ENCODE measurements at places on chromosomes 7 and 10. TPM values are rescaled to one million over a fixed set of nuclear protein-coding genes. Genes with fewer than 3 reads are reported as not detected.

The KNDC1 gene
- 0.65 TPM for total RNA-seq

The MUC12 gene
- not detected for total RNA-seq

The STEAP2 gene
- total RNA-seq, result 24.8 TPM

The MTURN gene
- 25.4 TPM for total RNA-seq

The SORCS1 gene
- not detected for total RNA-seq

The EPHA1 gene
- not detected for total RNA-seq

The C7orf33 gene
- not detected for total RNA-seq

The BMPER gene
- 181 TPM for total RNA-seq

The C10orf143 gene
- total RNA-seq, result 2.5 TPM

The SPDYE8 gene
- not detected for total RNA-seq

The SND1 gene
- total RNA-seq, result 226 TPM

The ZNF425 gene
- total RNA-seq, result 7.0 TPM

The SORCS3 gene
- total RNA-seq, result not detected

The METTL27 gene
- 3.7 TPM for total RNA-seq

The PSD gene
- 1.8 TPM for total RNA-seq

The POP7 gene
- total RNA-seq, result 23.5 TPM

The TLL2 gene
- total RNA-seq, result under 0.01 TPM

The CHN2 gene
- not detected for total RNA-seq

The CYP3A4 gene
- total RNA-seq, result not detected

The CLRN3 gene
- total RNA-seq, result not detected

The OPN4 gene
- not detected for total RNA-seq

The HSPA14 gene
- total RNA-seq, result 16.2 TPM

The CHAT gene
- not detected for total RNA-seq

The NPFFR1 gene
- not detected for total RNA-seq

The VOPP1 gene
- 51.1 TPM for total RNA-seq

The TUBAL3 gene
- not detected for total RNA-seq

The CYP2C9 gene
- not detected for total RNA-seq

The SPDYE2B gene
- not detected for total RNA-seq

The HECW1 gene
- 12.9 TPM for total RNA-seq

The SGCE gene
- 31.2 TPM for total RNA-seq

The NEUROG3 gene
- total RNA-seq, result not detected

The SAP25 gene
- not detected for total RNA-seq

The CH25H gene
- total RNA-seq, result 4.8 TPM

The WEE2 gene
- not detected for total RNA-seq

The PPIA gene
- total RNA-seq, result 2,223 TPM

The PTPRZ1 gene
- total RNA-seq, result not detected

The OR2A12 gene
- under 0.01 TPM for total RNA-seq

The PRTFDC1 gene
- 17.8 TPM for total RNA-seq

The CHST15 gene
- 73.6 TPM for total RNA-seq

The KLF14 gene
- total RNA-seq, result 0.13 TPM

The BAG3 gene
- total RNA-seq, result 15.7 TPM

The CYP2C8 gene
- not detected for total RNA-seq

The CC2D2B gene
- total RNA-seq, result 0.13 TPM

The GPR146 gene
- 2.5 TPM for total RNA-seq

The EN2 gene
- not detected for total RNA-seq

The KCND2 gene
- not detected for total RNA-seq

The CTNNA3 gene
- not detected for total RNA-seq

The POU6F2 gene
- not detected for total RNA-seq

The HDAC9 gene
- 29.8 TPM for total RNA-seq

The CUTC gene
- 16.6 TPM for total RNA-seq

The SOSTDC1 gene
- total RNA-seq, result not detected

Data from articular chondrocyte of knee joint (primary cell).